ENCODE measurements at places on chromosomes 6 and 20.

DNA sequence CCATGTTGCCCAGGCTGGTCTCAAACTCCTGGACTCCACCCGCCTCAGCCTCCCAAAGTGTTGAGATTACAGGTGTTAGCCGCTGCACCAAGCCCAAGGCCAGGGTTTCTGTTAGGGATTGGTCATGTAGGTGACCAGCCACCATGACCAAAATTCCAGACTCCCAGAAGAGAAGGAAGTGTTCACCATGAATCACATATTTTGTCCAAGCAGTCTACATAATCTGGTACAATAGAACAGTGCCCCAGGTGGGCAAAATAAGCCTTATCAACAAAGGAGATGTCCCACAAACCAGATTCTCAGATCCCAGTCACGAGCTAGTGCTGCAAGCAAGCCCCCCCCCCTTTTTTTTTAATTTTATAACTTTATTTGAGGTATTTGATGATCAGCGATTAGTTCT is 20.0 kb downstream of the ZNF341 start:
- DNase-seq: no peak

- no peak for DNase-seq
These were observed 7.7 kb downstream of the KIF3B start for GRCh38 chr20:32285082-32285620.

GRCh38 chr6:39214120-39214813 is 15.0 kb downstream of the KCNK5 start:
- DNase-seq: no peak

DNA sequence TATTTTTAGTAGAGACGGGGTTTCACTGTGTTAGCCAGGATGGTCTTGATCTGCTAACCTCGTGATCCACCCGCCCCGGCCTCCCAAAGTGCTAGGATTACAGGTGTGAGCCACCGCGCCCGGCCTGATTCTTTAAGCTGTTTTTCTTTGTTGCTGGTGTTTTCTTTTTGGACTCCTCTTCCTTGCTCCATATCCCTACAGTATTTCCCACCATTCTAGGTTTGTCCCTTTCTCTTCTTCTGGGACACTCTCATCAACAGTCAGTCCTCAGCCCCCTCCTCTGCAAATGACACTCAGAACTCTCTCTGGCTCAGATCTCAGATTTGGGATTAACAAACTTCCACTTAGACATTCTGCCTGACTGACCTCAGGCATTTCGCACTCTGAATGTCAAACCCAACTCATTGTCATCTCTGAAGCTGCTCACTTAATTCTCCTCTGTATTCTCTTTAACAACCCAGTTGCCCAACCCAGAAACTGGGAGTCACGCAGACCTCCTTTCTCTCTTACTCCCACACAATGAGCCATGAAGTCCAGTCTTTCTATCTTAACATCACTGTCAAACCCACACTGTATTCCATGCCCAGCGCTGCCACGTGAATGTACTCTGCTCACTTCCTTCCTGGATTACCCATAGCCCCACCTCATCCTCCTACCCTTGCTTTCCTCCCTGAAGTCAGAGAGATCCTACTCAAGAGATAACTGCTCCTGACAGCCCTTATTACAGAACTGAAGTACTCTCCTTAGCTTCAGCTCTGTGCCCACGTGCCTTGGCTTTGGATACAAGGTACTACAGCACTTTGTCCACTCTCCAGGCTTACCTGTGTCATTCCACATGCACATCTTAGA is 2.6 kb downstream of the MPIG6B start:
- no peak for DNase-seq

- DNase-seq: no peak
These were observed 26.9 kb upstream of the MAPRE1 start for GRCh38 chr20:32792731-32793458.
